Smooth muscle cell of the coronary artery (primary cell): ENCODE measurements at places on chromosomes 4 and X. TPM values are rescaled to one million over a fixed set of nuclear protein-coding genes. Genes with fewer than 3 reads are reported as not detected.

FAM47C gene
- not detected in 2 replicates for total RNA-seq

NXF2 gene
- not detected in 2 replicates for total RNA-seq

EIF4E gene
- total RNA-seq: 154 and 158 TPM in 2 replicates

SPRY1 gene
- total RNA-seq: 6.9 and 21.9 TPM in 2 replicates

SMARCA5 gene
- 20.4 and 29.8 TPM in 2 replicates for total RNA-seq

DCAF8L2 gene
- 0.08 TPM in 1 of 2 replicates, not detected in the other for total RNA-seq

RBMX gene
- total RNA-seq: 80.0 and 116 TPM in 2 replicates

WDFY3 gene
- total RNA-seq: 38.3 and 42.2 TPM in 2 replicates

SULT1B1 gene
- under 0.01 and 13.7 TPM in 2 replicates for total RNA-seq

HPGD gene
- total RNA-seq: 0.60 TPM in 1 of 2 replicates, not detected in the other

UBA6 gene
- 83.0 and 107 TPM in 2 replicates for total RNA-seq

PIN4 gene
- total RNA-seq: 9.1 and 12.0 TPM in 2 replicates

DCX gene
- total RNA-seq: not detected in 2 replicates

MRPL1 gene
- total RNA-seq: 16.7 and 25.6 TPM in 2 replicates

RS1 gene
- total RNA-seq: not detected in 2 replicates

IL1RAPL1 gene
- total RNA-seq: under 0.01 and 0.45 TPM in 2 replicates

REPS2 gene
- total RNA-seq: 0.23 and 0.35 TPM in 2 replicates

EMCN gene
- total RNA-seq: 0.59 and 3.2 TPM in 2 replicates

TNMD gene
- not detected in 2 replicates for total RNA-seq

FGD1 gene
- 2.2 and 3.2 TPM in 2 replicates for total RNA-seq

PRDM8 gene
- total RNA-seq: 1.4 and 2.2 TPM in 2 replicates

NALF2 gene
- not detected in 2 replicates for total RNA-seq

TRIM61 gene
- 0.94 and 1.1 TPM in 2 replicates for total RNA-seq

DNAAF6 gene
- not detected in 2 replicates for total RNA-seq

CDX4 gene
- not detected in 2 replicates for total RNA-seq

ATP5ME gene
- total RNA-seq: 358 and 480 TPM in 2 replicates

GRIA3 gene
- 2.5 and 31.9 TPM in 2 replicates for total RNA-seq

PLXNB3 gene
- 2.5 and 4.1 TPM in 2 replicates for total RNA-seq

TEX13C gene
- total RNA-seq: not detected in 2 replicates

LEF1 gene
- total RNA-seq: not detected in 2 replicates

FUNDC2 gene
- total RNA-seq: 39.4 and 59.9 TPM in 2 replicates

TMEM156 gene
- 0.08 TPM in 1 of 2 replicates, not detected in the other for total RNA-seq

OPHN1 gene
- total RNA-seq: 2.7 and 7.8 TPM in 2 replicates

TCEANC gene
- 1.8 and 7.3 TPM in 2 replicates for total RNA-seq

CAMK2D gene
- 63.4 and 212 TPM in 2 replicates for total RNA-seq

PAGE2 gene
- not detected in 2 replicates for total RNA-seq

NWD2 gene
- total RNA-seq: not detected in 2 replicates

CXorf49 gene
- not detected in 2 replicates for total RNA-seq

ARMCX5 gene
- total RNA-seq: 16.1 and 17.4 TPM in 2 replicates

VAMP7 gene
- 21.2 and 31.9 TPM in 2 replicates for total RNA-seq

HSD17B13 gene
- total RNA-seq: 0.08 and 0.12 TPM in 2 replicates

HTN1 gene
- not detected in 2 replicates for total RNA-seq

SRPX gene
- total RNA-seq: 349 and 576 TPM in 2 replicates

SYP gene
- total RNA-seq: 0.08 and 0.12 TPM in 2 replicates
